ENCODE measurements at places on chromosomes 2 and 18.
A peak's percentile ranks its signal among the peaks of the same experiment; 100 is the strongest.

GRCh38 chr2:106095478-106096298 is 98.4 kb downstream of the UXS1 start:
- no peak for DNase-seq

- peak; percentile 80 for DNase-seq
These were observed 74.2 kb upstream of the ID2 start for GRCh38 chr2:8607606-8608005.

- DNase-seq: no peak
These were observed 77.5 kb upstream of the TTC21B start for GRCh38 chr2:166031054-166031453.

DNA sequence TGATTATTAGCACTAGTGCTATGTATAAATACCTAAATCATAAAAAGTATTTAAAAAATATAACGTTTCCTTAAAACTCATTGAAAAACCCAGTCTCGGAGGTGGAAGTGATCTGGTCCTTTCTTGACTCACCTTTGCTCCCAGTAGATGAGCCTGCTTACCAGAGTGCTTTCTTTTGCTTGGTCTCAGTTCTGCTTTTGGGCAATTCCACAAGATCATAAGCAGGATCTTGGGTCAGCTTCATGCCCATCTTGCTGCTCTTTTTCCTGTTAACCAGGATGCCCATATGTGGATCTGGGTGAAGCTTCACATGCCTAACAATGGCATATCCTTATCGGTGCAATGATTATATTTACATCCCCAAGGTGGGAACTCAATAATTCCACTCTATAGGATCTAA is 332.1 kb upstream of the FAM98A start:
- DNase-seq: no peak

DNA sequence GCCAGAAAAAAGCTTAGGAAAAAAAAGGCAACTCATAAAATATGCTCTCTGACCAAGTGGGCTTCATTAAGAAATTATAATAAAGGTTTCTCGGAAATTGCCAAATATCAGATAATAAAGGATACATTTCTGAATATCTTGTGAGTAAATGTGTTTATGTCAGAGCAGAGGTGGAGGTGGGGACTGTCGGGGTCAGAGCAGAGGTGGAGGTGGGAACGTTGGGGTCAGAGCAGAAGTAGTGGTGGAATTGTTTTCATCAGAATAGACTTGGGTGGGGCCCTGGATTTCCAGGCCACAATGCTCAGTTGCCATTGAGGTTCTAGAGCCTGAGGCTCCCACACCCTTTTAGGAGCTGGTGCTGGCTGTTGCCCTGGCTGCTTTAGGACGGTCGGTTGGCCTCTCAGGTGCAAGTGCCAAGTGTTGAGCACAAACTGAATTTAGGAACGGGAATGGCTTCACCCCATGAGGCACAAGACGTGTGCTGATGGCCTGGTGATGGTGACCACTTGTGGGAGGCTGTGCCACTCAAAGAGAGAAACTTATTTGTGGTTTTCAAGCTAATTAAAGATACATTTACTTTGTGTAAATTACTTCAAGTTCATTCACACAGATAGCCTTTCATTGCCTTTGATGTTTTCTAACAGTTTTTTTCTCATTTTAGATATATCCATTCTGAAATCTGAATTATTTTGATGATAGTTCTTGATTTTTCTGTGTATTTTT is 131.5 kb downstream of the ATP9B start:
- DNase-seq: no peak

DNA sequence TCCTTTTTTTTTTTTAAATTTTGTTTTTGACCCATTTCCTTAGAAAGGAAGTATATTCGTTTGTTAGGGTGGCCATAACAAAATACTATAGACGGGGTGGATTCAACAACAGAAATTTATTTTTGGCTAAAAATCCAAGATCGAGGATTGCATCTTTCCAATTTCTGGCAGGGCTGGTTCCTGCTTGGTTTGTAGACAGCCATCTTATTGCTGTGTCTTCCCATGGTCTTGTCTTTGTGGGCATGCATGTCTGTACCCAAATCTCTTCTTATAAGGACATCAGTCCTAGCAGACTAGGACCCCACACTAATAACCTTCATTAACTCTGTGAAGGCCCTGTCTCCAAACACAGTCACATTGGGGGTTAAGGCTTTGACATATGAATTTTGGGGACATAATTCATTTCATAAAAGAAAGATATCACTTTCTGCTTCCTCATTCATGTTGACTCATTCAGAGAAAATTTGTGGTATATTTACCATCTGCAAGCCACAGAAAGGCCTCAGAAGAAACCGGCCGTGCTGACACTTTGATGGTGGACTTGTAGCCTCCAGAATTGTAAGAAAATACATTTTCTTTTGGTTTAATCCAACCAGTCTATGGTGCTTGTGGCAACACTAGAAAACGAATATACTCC is 262.1 kb downstream of the LPIN1 start:
- no peak for DNase-seq

GRCh38 chr18:65336411-65336810 is 414.4 kb upstream of the CDH7 start:
- DNase-seq: no peak

DNA sequence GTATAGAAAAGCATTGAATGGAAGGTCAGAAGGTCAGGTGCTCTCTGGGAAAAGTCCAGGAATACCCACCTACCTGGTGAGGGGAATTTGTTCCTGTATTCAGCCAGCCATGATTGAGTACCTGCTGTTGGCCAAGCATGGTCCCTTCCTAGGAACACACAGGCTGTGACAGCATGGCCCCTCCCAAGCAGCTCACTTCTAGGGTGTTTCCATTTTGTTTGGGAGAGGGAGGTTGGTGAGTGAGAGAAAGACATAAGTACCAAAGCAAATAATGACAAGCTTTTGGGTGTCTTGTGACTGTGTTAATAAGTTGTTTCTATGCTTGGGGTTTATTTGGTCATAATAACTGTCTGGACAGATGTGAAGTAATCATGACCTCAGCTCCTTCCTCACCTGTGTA is 46.3 kb downstream of the CABLES1 start:
- no peak for DNase-seq

- no peak for DNase-seq
These were observed 78.8 kb downstream of the BCL2 start for GRCh38 chr18:63240531-63241316.

GRCh38 chr2:197191177-197191939 is 119.2 kb downstream of the ANKRD44 start:
- no peak for DNase-seq

DNA sequence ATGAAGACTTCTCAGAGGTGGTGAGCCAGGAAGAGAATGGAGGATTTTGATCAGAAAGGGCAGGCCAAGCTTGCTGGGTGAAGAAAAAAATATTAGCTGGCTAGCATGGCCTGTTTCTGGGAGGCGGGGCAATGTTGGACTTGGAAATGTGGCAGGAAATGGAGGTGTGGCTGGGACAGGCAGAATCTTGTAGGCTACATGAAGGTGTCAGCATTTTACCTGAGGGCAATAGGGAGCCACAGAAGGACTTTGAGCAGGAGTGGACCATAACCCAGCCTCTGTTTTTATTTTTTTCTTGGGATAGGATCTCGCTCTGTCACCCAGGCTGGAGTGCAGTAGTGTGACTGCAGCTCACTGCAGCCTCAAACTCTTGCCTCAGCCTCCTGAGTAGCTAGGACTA is 31.7 kb downstream of the EMX1 start:
- no peak for DNase-seq

GRCh38 chr2:191835539-191836350 is 11.1 kb downstream of the CAVIN2 start:
- DNase-seq: peak; percentile 20

DNA sequence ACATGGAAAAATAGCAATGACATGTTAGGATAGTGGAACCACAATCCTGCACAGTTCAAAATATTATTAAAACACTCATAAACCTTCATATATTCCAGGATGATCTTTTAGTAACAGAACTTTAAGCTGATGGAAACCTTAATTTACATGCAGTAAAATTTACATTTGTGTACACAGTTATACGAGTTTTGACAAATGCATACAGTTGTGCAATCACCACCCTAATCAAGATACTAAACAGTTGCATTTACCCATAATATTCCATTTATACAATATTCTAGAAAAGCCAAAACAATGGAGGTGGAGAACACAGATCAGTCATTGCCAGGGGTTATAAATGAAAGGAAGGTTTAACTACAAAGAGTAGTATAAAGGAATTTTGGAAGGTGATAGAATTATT is 117.6 kb downstream of the EXOC6B start:
- no peak for DNase-seq

GRCh38 chr18:49648326-49648725 is 86.5 kb downstream of the LIPG start:
- DNase-seq: no peak

DNA sequence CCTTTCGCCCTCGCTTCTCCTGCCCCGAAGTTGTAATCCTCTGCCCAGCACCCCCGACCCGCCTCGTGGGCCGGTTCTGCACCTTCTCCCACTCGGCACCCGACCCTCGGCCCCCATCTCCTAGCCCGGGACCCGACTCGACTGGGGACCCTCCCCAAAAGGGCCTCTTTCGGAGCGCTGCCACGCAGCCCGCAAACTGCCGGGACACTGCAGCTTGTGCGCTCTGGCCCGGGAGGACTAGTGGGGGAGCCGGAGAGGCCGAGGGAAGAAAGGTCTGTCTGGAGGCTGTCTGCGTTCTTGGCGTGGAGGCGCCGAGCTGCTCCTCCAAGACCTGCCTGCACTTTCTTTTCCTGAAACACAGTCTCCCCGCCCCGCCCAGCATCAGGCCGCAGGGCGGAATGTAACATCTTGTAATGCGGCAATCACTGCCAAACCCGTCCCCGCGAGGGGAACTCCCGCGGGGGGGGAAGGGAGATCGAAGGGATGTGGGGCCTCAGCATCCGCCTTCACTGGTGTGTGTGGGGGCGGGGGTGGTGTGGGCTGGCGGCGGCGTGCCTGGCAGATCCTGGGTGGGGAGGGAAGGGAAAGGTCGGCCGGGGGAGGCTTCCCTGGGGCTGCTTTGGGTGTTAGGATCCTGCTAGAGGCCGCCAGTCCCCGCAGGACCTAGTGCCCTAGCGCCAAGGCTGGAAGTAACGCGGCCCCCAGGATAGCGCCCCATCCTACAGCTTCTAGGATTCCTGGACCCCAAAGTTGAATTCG is 7.4 kb downstream of the DLX2 start:
- DNase-seq: peak; percentile 89

GRCh38 chr18:79531926-79532312 is 136.2 kb downstream of the NFATC1 start:
- no peak for DNase-seq

DNA sequence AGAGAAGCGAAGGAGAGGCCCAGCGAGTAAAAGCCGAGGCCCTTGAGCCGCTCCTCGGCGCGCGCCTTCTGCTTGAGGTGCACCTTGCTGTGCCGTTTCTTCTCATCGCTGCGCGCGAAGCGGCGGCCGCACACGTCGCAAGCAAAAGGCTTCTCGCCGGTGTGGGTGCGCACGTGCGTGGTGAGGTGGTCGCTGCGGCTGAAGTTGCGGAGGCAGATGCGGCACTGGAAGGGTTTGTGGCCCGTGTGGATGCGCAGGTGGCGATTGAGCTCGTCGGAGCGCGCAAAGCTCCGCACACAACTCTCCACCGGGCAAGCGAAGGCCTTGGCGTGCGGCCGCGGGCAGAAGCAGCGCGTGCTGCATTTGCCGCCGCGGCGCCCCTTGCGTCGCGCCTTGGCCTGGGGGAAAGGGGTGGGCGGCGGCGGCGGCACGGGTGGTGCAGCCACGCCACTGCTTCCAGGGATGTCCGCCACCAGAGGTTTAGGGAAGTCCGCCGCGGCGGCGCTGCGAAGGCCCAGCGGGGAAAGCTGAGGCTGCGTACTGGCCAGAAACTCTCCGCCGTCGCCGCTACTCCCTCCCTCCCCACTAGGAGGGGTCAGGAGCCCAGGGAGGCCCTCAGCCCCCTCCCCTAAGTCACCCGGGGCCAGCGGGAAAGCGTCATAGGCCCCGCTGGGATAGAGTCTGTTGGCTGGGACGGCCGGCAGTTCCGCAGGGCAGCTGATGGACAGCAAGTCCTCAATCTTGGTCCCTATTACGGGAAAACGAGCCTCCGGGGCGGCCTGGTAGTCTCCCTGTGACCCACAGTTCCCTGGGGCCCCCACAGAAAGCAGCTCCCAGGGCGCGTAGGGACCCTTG is 1.7 kb downstream of the EGR4 start:
- DNase-seq: no peak

GRCh38 chr2:37880551-37880950 is 44.5 kb upstream of the RMDN2 start:
- no peak for DNase-seq

DNA sequence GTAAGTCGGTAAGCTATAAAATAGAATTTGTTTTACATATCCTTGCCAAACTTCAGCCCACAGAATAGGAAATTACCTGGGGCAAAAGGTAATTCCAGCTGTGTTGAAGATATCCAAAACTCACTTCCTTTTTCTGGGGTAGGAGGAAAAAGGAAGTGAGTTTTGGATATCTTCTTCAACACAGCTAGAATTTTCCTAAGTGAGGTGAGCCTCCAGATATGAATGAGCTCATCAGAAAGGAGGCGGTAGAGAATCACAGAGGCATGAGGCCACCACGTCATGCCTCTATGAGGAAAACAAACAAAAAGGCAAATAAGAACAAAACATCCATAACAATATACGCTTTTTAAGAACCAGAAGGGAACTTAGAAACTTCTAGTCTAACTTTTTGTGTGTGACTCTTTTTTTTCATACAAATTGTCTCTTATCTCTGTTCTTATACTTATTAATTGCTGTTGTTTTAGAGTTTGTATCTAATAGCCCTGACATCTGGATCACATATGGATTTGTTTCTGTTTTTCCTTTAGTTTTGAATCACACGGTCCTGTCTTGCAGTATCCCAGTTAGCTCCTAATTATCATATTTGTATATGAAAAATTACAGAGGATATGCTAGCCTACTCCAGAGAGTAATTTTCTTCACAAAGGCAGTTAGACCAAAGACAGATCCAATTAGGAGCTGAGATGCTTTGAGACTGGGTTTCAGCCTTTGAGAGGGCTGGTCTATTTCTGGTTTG is 104.5 kb downstream of the RBM43 start:
- no peak for DNase-seq

- no peak for DNase-seq
These were observed 276.1 kb downstream of the BCL2 start for GRCh38 chr18:63043516-63043915.

GRCh38 chr2:146437712-146438111 is 1407.1 kb upstream of the ACVR2A start:
- no peak for DNase-seq

GRCh38 chr2:196592911-196593881 is 46.3 kb upstream of the CCDC150 start:
- no peak for DNase-seq

- no peak for DNase-seq
These were observed 8.5 kb upstream of the UNC80 start for GRCh38 chr2:209763106-209763505.

- no peak for DNase-seq
These were observed 36.0 kb downstream of the FAM110C start for GRCh38 chr2:10222-10875.
